ENCODE measurements at places on chromosomes 3 and 15. TPM values are rescaled to one million over a fixed set of nuclear protein-coding genes. Genes with fewer than 3 reads are reported as not detected.

DNA sequence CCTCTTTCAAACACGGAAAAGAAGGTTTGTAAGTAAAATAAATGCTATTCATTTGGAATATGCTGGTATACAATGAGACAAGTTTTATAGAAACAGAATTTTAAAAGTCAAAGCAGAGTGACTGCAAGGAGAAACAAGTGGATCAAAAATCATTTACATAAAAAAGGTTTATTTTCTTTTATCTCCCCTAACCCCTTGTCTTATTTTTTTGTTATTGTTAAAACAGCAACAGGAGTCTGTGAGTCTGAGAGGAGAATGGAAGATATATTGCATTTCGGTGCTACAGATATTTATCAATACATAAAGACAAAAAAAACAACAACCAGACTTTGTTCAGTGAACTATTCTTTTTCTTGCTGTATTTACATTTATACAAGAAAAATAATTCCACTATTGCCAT is 1116.4 kb downstream of the OTOL1 start:
- no peaks in the 10 kb centered on the region for H3K36me3 ChIP-seq
- no peaks in the 10 kb centered on the region for H3K4me1 ChIP-seq
- no peak overlapping the region for H3K4me3 ChIP-seq
- no peak for DNase-seq
- no peaks in the 10 kb centered on the region for H3K27me3 ChIP-seq

- H3K4me3 ChIP-seq, result no peak overlapping the region
- no peaks in the 10 kb centered on the region for H3K27me3 ChIP-seq
- H3K4me1 ChIP-seq, result peaks cover 14% of the 10 kb centered on the region
- no peak overlapping the region for H3K27ac ChIP-seq
- no peak for DNase-seq
Observed at GRCh38 chr15:40060236-40060961, 21.4 kb upstream of the SRP14 start.

- H3K4me3 ChIP-seq, result no peak overlapping the region
- H3K27me3 ChIP-seq, result no peaks in the 10 kb centered on the region
- H3K36me3 ChIP-seq, result no peaks in the 10 kb centered on the region
- H3K4me1 ChIP-seq, result no peaks in the 10 kb centered on the region
- no peak for DNase-seq
Observed at GRCh38 chr15:31163769-31164572, 62.4 kb upstream of the TRPM1 start.

GRCh38 chr3:146544929-146545528 is 622 bp upstream of the PLSCR1 start:
- H3K4me3 ChIP-seq, result peak overlapping the region; percentile 89
- H3K4me1 ChIP-seq, result peaks cover 6% of the 10 kb centered on the region
- H3K27me3 ChIP-seq, result no peaks in the 10 kb centered on the region
- H3K27ac ChIP-seq, result peak overlapping the region; percentile 95

DNA sequence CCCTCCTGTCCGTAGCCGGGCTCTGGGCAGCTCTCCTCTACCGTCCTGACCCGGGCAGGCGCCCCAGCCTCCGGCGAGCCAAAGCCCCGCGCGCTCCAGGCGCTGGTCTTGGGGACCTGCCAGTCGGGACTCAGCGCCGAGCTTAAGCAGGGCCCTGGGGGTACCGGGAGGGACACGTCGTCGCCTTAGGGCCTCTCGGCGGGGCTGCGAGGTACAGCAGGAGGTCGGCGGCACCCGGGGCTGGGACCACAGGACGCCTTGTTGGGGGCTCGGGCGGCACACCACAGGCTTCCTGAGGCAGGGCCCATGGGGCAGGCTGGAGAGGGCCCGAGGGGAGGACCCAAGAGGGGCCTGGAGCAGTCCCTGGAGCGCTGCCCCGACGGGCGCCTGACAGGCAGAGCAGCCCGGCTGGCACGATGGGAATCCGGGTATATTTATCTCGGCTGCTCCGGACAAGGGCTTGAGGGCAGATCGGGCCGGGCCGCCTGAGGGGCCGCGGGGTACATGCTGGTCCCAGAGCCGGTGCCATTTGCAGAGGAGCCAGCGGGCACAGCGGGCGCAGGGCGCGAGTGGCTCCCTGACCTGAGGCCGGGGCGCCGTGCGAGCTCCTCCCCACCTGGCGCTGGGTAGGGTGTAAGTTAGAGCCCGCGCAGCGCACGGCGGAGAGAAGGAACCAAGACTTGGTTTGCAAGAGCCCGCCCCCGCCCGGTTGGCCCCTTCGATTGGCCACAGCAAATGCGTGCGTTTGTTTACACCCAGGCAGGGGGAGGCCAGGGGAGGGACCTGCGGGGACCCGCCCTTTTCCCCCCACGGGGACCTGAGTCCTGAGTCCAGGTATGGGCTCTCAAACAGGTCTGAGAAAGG is 574 bp downstream of the SLC38A3 start:
- peak overlapping the region; percentile 42 for H3K4me3 ChIP-seq
- H3K4me1 ChIP-seq, result peaks cover 14% of the 10 kb centered on the region
- H3K27me3 ChIP-seq, result peaks cover 66% of the 10 kb centered on the region

GRCh38 chr3:143848704-143849103 is 436 bp upstream of the SLC9A9 start:
- no peaks in the 10 kb centered on the region for H3K27me3 ChIP-seq
- no peaks in the 10 kb centered on the region for H3K36me3 ChIP-seq
- no peak for DNase-seq
- H3K4me1 ChIP-seq, result no peaks in the 10 kb centered on the region

- H3K36me3 ChIP-seq, result no peaks in the 10 kb centered on the region
- no peak overlapping the region for H3K4me3 ChIP-seq
- no peaks in the 10 kb centered on the region for H3K4me1 ChIP-seq
- H3K27me3 ChIP-seq, result no peaks in the 10 kb centered on the region
- no peak overlapping the region for H3K27ac ChIP-seq
Observed at GRCh38 chr15:96764501-96764900, 434.0 kb downstream of the NR2F2 start.

USP13 gene
- total RNA-seq, result 3.0 TPM

DNA sequence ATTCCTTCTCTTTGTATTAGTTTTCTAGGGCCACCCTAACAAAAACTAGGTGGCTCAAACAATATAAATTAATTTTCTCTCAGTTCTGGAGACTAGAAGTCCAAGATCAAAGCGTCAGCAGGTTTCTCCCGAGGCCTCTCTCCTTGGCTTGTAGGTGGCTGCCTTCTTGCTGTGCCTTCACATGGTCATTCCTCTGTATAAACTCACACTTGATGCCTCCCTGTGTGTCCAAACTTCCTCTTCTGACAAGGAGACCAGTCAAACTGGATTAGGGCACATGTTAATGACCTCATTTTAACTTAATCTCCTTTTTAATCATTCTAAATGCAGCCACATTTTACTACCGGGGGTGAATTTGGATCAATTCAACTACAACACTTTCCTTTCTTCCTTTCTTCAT is 691.1 kb downstream of the DIPK2A start:
- H3K4me3 ChIP-seq, result no peak overlapping the region
- no peaks in the 10 kb centered on the region for H3K4me1 ChIP-seq
- H3K36me3 ChIP-seq, result no peaks in the 10 kb centered on the region
- H3K27me3 ChIP-seq, result no peaks in the 10 kb centered on the region
- no peak overlapping the region for H3K27ac ChIP-seq

SI gene
- total RNA-seq, result 1.6 TPM

GRCh38 chr15:86894269-86894668 is 814.6 kb downstream of the AGBL1 start:
- H3K4me3 ChIP-seq, result no peak overlapping the region
- H3K27me3 ChIP-seq, result no peaks in the 10 kb centered on the region
- H3K4me1 ChIP-seq, result no peaks in the 10 kb centered on the region
- DNase-seq, result no peak

CA12 gene
- total RNA-seq, result 294 TPM

CDC25A gene
- 4.4 TPM for total RNA-seq

GRCh38 chr15:69000725-69001503 is 13.6 kb upstream of the NOX5 start:
- no peak overlapping the region for H3K27ac ChIP-seq
- no peaks in the 10 kb centered on the region for H3K27me3 ChIP-seq
- DNase-seq, result no peak
- H3K36me3 ChIP-seq, result no peaks in the 10 kb centered on the region

GRCh38 chr3:47404955-47405790 is 24.4 kb downstream of the PTPN23 start:
- H3K36me3 ChIP-seq, result no peaks in the 10 kb centered on the region
- H3K27ac ChIP-seq, result peak overlapping the region; percentile 49
- no peak overlapping the region for H3K4me3 ChIP-seq
- H3K27me3 ChIP-seq, result no peaks in the 10 kb centered on the region

GRCh38 chr3:61381745-61382392 is 130.6 kb upstream of the FHIT start:
- H3K27me3 ChIP-seq, result no peaks in the 10 kb centered on the region
- H3K27ac ChIP-seq, result no peak overlapping the region
- H3K4me1 ChIP-seq, result no peaks in the 10 kb centered on the region
- no peak for DNase-seq
- no peak overlapping the region for H3K4me3 ChIP-seq
- no peaks in the 10 kb centered on the region for H3K36me3 ChIP-seq

DNA sequence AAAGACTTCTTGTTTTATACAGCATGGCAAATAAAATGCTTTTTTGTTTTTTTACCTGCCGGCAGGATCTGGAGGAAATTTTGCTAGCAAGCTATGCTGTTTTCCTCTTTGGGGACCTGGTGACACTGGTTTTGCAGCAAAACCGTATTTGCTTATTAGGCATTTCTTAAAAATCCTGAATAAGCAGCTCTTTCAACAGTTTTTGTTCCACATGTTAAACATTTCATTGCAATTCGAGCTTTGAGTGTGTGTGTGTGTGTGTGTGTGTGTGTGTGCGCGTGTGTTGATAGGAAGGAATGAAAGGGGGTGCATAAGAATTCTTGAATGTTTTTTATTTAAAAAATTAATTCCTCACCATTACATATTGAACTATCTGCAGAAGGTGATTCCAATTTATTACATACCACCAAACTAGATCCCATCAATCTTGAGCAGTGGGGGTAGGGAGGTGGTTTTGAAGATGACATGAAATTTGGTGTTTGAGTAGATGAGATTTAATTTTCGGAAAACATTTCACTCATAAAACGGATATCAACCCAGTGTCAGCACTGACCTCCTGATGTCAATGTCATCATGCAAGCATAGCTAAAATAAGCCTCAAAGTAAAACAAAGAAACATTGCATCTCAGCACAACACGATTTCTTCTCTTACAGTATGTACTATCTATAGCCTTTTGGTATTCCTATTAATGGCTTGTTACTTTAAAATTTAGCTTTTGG is 17.3 kb downstream of the ZBTB38 start:
- H3K36me3 ChIP-seq, result no peaks in the 10 kb centered on the region
- no peaks in the 10 kb centered on the region for H3K4me1 ChIP-seq
- H3K27ac ChIP-seq, result peak overlapping the region; percentile 66

FOXL2NB gene
- total RNA-seq, result not detected

DNA sequence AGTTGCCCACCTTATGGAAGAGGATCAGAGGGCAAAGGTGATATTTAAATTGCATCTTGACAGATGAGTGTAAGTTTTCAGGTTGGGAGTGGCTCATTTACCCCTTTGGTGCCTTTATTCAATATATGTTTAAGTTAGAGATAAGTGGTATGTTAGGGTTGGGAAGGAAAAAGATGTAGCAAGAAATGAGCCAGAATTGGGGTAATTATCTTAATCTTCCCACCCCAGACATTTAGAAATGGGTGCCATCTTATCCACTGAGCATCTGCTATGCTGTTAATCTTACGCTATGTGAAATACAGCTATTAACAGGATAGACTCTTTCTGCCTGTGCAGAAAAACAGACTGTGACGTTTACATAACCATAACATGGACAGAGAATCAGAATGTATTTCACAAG is 6.3 kb downstream of the CMTM7 start:
- no peaks in the 10 kb centered on the region for H3K27me3 ChIP-seq
- H3K4me1 ChIP-seq, result peaks cover 5% of the 10 kb centered on the region
- H3K4me3 ChIP-seq, result no peak overlapping the region
- no peaks in the 10 kb centered on the region for H3K36me3 ChIP-seq
- no peak overlapping the region for H3K27ac ChIP-seq

TF gene
- 7.1 TPM for total RNA-seq

DNA sequence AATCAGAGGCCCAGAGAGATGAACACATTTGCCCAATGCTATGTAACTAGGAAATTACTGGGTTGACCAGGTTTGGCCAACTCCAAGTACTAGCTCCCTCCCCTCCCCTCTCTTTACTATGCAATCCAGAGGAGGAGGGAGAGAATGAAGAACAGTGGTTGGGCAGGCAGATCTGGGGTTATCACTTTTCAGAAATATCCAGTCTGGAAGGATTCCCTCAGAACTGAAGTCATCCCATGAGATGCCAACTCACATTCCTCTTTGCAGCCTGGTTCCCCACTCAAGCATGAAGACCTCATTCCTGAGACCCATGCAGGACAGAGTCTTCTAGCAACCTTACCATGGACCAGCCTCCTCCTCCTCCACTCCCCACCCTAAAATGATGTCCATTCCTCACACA is 201.1 kb downstream of the TLE3 start:
- H3K27ac ChIP-seq, result no peak overlapping the region
- H3K36me3 ChIP-seq, result no peaks in the 10 kb centered on the region
- H3K4me1 ChIP-seq, result no peaks in the 10 kb centered on the region
- H3K4me3 ChIP-seq, result no peak overlapping the region

PTPRG gene
- 46.4 TPM for total RNA-seq

DNA sequence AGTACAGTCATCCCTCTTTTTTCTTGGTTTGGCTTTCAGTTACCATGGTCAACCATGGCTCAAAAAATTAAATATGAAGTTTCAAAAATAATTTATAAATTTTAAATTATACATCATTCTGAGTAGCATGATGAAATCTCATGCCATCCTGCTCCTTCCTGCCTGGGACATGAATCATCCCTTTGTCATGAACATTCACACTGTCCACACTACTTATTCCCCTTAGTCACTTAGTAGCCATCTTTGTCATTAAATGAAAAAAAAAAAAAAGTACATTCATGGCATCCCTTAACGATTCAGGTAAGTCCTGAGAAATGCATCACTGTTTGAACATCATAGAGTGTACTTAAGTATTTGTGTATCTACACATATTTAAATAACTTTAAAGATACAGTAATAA is 1046.3 kb downstream of the ROBO2 start:
- H3K36me3 ChIP-seq, result no peaks in the 10 kb centered on the region
- no peaks in the 10 kb centered on the region for H3K27me3 ChIP-seq
- no peak overlapping the region for H3K27ac ChIP-seq

GRCh38 chr3:190401963-190402362 is 14.0 kb downstream of the CLDN16 start:
- H3K4me3 ChIP-seq, result no peak overlapping the region
- no peak overlapping the region for H3K27ac ChIP-seq
- no peaks in the 10 kb centered on the region for H3K4me1 ChIP-seq
- no peak for DNase-seq
- no peaks in the 10 kb centered on the region for H3K36me3 ChIP-seq
- H3K27me3 ChIP-seq, result no peaks in the 10 kb centered on the region

- no peak overlapping the region for H3K4me3 ChIP-seq
- no peaks in the 10 kb centered on the region for H3K36me3 ChIP-seq
- peak overlapping the region; percentile 40 for H3K27ac ChIP-seq
- no peaks in the 10 kb centered on the region for H3K4me1 ChIP-seq
- peaks cover 8% of the 10 kb centered on the region for H3K27me3 ChIP-seq
Observed at GRCh38 chr15:100759106-100759505, 120.5 kb upstream of the ALDH1A3 start.

CADM2 gene
- 2.2 TPM for total RNA-seq

PLSCR2 gene
- not detected for total RNA-seq

- H3K27me3 ChIP-seq, result no peaks in the 10 kb centered on the region
- H3K4me1 ChIP-seq, result no peaks in the 10 kb centered on the region
- DNase-seq, result no peak
- no peaks in the 10 kb centered on the region for H3K36me3 ChIP-seq
- H3K4me3 ChIP-seq, result no peak overlapping the region
Observed at GRCh38 chr3:21390856-21391255, 360.2 kb downstream of the ZNF385D start.

GRCh38 chr15:42494998-42495360 is 455 bp upstream of the SNAP23 start:
- no peaks in the 10 kb centered on the region for H3K36me3 ChIP-seq
- H3K27ac ChIP-seq, result peak overlapping the region; percentile 84
- peak overlapping the region; percentile 7 for H3K4me3 ChIP-seq
- peaks cover 71% of the 10 kb centered on the region for H3K4me1 ChIP-seq
- H3K27me3 ChIP-seq, result no peaks in the 10 kb centered on the region
